ENCODE measurements at places on chromosomes 4 and X.
A peak's percentile ranks its signal among the peaks of the same experiment; 100 is the strongest.

DNA sequence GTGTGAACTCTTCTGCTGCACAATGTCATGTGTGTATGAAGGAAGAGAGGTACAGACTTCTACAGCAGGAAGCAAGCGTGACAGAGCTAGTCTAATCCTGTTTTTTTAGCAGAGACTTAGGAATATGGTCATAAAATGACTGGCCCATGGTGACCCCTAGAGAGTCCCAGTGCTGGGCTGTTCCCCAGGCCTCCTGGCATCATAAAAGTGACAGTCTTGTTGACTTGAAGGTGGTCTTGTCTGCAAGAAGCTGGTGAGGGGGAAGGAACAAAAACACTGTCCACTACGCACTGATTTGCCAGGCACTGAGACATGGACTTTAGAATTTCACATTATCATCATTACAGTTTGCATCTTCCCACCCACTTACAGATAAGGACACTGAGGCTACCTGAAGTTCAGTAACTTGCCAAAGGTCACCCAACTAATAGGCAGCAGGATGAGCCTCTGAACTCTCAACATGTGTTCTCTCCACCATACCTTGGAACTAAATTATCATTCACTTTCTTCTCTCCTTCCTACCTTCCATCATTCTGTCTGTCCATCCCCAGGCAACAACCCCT, 63.0 kb downstream of the HADH start:
- no peak for DNase-seq

DNA sequence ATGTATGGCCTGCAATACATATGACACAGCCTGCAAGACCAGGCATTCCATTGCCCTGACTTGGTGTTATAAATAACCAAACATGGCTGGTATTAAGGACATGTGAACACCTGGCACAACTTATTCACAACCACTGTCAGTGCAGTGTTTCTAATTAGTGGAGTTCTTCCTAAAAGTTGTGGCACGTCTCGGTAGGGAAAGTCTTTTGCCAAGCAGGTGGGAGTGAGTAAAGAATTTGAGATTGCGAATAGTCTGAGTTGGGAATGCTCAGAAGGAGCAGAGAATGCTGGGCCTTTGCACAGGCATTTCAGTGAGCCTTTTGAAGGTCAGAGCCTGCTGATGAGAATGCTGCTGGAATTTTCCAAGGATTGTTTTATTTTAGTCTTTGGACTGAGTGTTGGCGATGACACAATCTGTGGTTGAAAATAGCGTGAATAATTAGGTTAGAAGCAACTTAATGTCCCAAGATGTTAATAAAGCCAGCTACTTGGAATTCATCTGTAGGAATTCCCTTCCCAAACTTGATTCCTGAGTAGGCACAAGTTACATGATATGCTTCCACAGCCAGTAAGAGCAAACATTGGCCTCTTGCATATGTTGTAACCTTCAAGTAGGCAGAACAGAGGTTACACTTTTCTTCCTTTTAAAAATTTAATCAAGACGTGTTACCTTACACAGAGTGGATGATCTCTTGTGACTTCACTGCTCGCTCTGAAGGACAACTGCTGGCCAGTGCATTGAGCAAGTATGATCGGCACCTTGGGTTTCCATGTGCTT, 83.6 kb upstream of the PGRMC2 start:
- no peak for DNase-seq

GRCh38 chrX:2185341-2186082, 315.3 kb downstream of the DHRSX start:
- DNase-seq = no peak

DNA sequence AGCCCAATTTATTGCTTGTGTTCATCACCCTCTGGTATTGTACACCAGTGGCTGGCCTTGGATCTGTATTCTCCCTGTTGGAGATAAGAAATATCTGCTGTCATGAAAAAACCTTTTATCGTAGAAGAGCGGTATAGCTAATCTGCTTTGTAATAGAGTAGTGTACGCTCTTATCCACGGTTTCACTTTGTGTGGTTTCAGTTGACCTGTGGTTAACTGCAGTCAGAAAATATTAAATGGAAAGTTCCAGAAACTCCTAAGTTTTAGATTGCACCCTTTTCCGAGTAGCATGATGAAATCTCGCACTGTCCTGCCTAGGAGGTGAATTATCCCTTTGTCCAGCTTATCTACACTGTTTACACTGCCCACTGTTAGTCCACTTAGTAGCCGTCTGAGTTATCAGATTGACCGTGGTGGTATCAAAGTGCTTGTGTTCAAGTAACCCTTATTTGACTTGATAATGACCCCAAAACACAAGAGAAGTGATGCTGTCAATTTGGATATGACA, 42.4 kb downstream of the KDM6A start:
- no peak for DNase-seq

- DNase-seq = no peak
Observed at GRCh38 chr4:168487282-168488035, 7.2 kb upstream of the DDX60L start.

GRCh38 chr4:15668566-15669435, 12.8 kb upstream of the FAM200B start:
- DNase-seq = no peak

GRCh38 chr4:14336656-14337055, 665.6 kb upstream of the CPEB2 start:
- peak; percentile 9 for DNase-seq

- no peak for DNase-seq
Observed at GRCh38 chrX:153782313-153782712, 1.5 kb downstream of the SRPK3 start.

GRCh38 chr4:37188100-37188499, 56.4 kb upstream of the NWD2 start:
- DNase-seq = no peak

- peak; percentile 90 for DNase-seq
Observed at GRCh38 chrX:40107291-40108161, 9.8 kb upstream of the BCOR start.

DNA sequence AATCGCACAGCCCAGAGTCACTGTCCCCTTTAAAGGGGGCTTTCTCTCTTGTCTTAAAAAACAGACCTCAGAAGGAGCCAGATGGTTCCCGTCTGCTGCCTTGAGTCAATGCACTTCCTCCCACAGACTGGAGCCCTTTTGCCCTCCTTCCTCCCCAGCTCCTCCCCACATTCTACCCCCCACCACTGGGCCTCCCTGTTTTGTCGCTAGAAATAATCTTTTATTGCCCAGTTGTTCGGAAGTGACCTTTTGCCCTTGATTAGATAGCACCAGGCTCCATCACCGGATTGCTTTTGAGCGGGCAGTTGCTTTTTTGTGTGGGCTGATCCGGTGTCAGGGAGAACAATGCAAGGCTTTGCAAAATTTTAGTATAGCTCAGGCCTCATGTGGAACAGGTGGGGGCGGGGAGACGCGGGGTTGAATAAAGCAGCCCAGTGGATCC, 47.7 kb downstream of the SPRY1 start:
- DNase-seq = peak; percentile 39

- DNase-seq = no peak
Observed at GRCh38 chr4:93828995-93829819, 654 bp downstream of the ATOH1 start.

GRCh38 chrX:154598656-154599055, 13.7 kb downstream of the CTAG1A start:
- DNase-seq = no peak

- DNase-seq = no peak
Observed at GRCh38 chr4:183197140-183197539, 98.1 kb downstream of the WWC2 start.

DNA sequence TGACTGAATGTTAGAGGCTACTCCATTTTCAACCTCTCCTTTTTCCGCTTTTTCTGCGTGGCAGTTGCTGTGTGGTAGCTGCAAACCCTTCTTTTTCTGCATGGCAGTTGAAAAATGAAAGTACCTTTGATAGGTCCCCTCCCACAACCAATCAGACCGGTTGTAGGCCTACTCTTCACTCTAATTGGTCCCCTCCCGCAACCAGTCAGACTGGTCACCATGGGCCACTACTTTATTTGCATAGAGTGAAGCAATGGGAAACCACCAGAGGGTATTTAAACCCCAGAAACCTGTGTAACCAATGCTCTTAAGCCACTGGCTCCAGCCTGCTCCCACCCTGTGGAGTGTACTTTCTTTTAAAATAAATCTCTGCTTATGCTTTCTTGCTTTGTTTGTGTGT, 877.8 kb downstream of the FAM133A start:
- no peak for DNase-seq

- no peak for DNase-seq
Observed at GRCh38 chr4:99209671-99210070, 9.4 kb downstream of the ADH6 start.

DNA sequence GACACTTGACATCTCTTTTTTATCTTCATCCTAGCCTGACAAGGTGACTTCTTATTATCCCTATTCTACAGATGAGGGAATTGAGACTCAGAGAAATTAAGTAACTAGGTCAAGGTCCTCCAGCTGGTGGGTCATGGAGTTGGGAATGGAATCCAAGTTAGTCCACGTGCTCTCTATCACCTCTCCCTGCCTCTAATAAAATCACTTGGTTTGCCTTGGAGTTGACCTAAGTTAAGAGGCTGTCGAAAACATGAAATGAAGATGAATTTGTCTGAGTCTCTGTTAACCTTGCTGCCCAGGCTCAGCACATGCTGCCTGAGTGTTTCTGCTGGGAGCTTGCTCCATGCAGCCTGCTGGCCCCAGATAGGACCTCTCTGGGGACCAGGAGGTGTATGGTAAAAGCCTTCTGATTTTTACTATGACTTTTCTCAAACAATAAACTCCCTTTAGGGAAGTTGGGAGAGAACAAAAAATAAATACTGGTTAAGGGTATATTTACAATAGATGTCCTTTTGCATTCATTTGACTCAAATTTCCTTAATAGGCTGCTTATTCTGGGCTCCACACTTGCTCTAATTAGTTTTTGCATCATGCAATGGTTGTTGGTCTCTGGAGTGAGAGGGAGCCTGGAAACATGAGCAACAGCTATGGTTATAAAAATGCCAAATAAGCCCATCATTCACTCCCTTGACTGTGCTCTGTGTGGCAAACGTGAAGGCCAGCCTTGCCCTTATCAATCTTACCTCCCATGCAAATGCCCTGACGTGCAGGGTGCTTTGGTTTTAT, 61.6 kb upstream of the DHX15 start:
- no peak for DNase-seq

GRCh38 chrX:126982158-126982557, 162.6 kb downstream of the PRR32 start:
- no peak for DNase-seq

GRCh38 chr4:114137984-114138383, 158.5 kb upstream of the ARSJ start:
- no peak for DNase-seq

DNA sequence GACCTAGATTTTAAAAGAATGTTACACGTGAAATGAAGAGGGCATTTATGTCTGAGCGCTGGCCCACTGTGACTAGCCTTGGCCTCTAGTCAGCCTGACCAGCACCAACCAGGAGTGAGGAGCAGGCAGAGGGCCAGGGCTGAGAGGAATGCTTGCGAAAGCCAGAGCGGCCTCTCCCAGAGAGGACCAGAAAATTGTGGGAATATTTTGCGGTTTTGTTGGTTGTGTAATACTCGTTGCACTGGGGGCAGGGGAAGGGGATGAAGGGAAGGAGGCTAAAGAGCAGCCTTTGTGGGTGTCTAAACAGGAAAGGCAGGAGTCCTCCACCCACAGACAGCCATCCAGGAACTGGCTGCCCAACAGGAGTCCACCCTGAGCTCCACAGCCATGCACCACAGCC, 3.8 kb downstream of the GABRE start:
- DNase-seq = no peak

DNA sequence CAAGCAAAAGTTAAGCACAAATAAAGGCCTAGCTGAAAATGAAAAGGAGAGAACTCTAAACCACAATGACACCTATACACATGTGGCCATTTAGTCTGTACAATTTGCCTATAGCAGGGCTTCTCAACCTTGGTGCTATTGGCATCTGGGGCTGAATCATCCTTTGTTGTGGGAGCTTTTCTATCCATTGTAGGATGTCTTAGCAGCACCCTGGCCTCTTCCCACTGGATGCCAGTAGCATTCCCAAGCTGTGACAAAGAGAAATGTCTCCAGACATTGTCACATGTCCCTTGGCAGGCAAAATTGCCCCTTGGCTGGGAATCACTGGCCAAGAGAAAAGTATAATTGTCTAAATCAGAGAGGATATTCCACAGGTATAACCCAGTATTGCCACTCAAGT, 13.5 kb upstream of the PRPS2 start:
- DNase-seq = no peak

GRCh38 chrX:19723427-19723826, 164.0 kb downstream of the SH3KBP1 start:
- peak; percentile 56 for DNase-seq

DNA sequence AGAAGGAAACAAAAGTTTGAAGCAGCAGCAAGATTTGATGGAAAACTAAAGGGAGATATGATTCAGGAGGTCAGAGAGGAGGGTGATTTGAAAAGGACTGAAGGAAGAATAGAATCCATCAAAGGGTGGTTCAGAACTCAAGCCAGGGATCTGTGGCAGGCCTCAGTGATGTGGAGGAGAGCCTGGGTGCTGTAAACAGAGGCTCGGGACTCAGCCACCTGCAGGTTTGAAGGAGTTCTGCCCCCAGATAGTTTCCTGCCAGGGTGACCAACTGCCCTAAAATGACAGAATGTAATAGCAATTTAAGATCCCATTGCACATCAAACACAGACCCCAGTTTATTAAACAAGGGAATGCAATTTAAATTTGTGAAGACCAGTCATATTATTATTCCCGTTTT, 204.0 kb upstream of the FAT1 start:
- DNase-seq = no peak

DNA sequence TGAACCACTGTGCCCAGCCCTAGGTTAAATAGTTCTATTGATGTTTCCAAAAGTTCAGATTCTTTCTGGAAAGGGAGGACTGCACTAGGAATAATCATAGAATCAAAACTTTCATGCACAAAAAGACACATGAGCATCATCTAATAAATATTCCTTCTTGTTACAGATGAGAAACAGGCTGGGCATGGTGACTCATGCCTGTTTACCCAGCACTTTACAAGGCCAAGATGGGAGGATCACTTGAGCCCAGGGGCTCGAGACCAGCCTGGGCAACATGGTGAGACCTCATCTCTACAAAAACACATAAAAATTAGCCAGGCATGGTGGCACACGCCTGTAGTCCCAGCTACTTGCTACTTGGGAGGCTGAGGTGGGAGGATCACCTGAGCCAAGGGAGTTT, 27.7 kb downstream of the LARP7 start:
- DNase-seq = no peak

- DNase-seq = peak; percentile 92
Observed at GRCh38 chr4:54064317-54065111, at the start of gene CHIC2. CHIC2 (minus strand) TSS chr4:54064605; CDS start chr4:54064300, 305 bp downstream.
